ENCODE measurements at places on chromosomes 5 and 9.

GRCh38 chr9:116599342-116599884, 87.7 kb upstream of the TRIM32 start:
- DNase-seq: no peak

- DNase-seq: no peak
These were observed 164.5 kb downstream of the MED27 start for GRCh38 chr9:131915181-131915580.

DNA sequence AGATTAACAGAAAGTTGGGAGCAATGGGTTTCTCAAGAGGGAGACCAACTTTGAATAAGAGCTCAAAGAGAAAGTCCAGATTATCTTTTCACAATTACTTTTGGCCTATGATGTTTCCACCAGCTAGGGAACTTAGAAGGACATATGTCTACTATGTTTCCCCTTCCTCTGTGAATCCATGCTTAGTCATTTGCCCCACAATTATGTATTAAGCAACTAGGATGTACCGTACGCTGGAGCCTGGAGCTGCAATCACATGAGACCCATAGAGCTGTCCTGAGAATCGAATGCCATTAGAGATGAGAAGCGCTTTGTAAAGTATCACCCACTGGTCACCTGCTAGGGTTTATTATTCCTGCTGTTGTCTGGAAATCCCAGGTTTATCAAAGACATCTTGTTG, 78.8 kb downstream of the PDE6A start:
- DNase-seq: no peak

GRCh38 chr9:131923766-131924165, 155.9 kb downstream of the MED27 start:
- no peak for DNase-seq

- no peak for DNase-seq
These were observed 11.6 kb downstream of the ERP44 start for GRCh38 chr9:100087218-100087617.

DNA sequence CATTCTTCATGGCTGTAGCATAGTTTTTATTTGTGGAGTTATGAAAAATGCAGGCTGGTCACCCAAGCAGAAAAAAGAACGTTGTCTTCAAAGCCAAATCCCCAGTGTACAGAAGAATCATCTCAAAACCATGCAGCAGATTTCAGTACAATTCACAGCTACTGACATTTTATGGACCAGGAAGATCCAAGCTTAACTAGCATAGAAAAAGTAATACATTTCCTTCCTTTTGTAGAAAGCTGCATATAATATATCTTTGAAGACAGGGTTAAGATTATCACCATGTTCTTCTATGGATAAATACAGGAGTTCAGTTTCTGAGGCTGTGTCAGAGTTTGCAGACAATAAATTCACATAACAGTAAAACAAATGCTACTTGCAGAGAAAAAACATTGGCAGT, 1054.8 kb upstream of the C9orf72 start:
- DNase-seq: no peak

- peak; percentile 9 for DNase-seq
These were observed at the start of gene NEK6 for GRCh38 chr9:124257844-124258606. Gene NEK6, plus strand, starts transcription at chr9:124257949. Its CDS starts 44,016 bp downstream, at chr9:124301965.

DNA sequence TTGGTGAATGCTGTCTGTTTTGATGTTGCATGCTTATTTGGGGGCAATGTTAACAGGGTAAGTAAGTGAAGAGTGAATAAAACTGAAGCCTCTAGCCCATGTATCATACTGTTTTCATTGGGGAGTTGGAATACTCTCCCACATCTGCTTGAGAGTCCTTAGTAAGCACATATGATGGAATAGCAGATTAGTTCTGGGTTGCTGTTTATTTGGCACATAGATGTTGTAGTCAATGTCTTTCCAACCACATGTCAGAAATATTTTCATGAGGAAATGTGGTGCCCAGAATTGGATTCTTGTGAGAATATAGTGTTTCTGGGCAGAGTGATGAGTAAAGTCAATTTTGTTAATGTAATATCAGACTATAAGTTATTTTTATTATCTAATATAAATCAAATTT, 611.7 kb upstream of the FTMT start:
- no peak for DNase-seq

- no peak for DNase-seq
These were observed 6.6 kb downstream of the C1QTNF2 start for GRCh38 chr5:160363660-160364395.

All from activated CD4-positive, alpha-beta T cell treated with anti-CD3 and anti-CD28 coated beads, Interleukin-2, amount 50 U/mL, for 4 hours (primary cell).